ENCODE measurements at places on chromosomes 3 and 15.

DNA sequence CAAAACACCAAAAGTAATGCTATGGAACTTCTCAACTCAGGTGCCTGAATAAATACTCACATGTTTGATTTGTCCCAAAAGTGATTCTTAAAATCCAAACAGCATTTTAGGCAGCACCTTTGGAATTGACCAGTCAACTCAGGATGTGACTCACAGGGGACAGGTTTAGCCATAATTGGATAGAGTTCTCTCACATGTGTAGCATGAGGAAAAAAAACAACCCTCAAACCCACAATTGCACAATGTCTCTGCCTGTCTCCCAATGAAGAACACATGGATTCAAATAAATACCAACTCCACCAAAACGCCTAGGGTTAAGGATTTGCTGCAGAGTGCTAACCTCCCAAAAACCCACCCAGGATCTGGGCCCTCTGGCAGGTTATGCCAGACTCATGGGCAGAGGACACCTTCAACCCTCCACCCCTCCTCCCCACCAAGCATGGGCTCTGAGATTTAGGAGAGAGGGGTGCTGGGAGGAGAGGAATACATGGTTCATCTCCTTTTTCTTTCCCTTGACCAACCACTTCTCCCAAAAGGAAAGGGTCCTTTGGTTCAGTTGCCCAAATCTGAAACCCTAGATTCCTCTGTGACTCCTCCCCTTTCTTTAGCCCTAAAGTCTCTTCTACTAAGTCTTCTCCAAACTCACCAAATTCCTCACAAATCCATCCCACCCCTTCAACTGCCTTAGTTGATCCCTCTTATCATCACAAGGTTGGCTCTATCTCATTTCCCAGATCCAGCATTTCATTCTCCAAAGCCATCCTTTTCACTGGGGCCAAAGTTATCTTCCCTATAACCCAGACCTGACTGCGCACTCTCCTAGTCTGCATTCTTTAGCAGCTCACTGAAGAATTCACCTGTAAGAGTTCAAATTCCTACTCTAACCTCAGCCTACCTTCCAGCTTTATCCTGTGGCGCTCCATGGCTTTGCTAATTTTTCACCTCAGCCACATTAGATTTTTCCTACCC lies 7.7 kb downstream of the RYK start:
- no peak for DNase-seq

GRCh38 chr3:128804017-128804810 lies 75.2 kb upstream of the ACAD9 start:
- peak; percentile 58 for DNase-seq

- peak; percentile 69 for DNase-seq
These were observed at the start of gene THSD4 for GRCh38 chr15:71114887-71115566. TSS of gene THSD4 (plus strand) at chr15:71115471.

- DNase-seq, result no peak
These were observed 12.3 kb upstream of the PDZRN3 start for GRCh38 chr3:73637042-73637441.

GRCh38 chr15:73493922-73494321 lies 51.0 kb downstream of the REC114 start:
- no peak for DNase-seq

DNA sequence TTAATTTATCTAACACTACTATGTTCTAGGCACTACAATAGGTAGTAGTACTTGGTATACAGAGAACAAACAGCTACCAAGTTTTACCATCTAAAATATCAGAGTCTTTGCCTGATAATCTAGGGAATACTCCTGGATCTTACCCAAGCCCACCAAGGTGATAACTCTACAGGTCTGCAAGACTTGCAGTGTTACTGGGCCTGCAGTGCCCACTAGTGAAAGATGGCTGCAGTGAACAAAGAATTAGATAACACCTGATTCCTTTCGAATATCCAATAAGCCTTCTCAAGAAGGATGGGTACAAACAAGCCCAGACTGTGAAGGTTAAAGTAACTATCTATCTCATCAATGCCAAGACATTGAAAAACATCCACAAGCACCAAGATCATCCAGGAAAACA lies 317.0 kb upstream of the DCBLD2 start:
- DNase-seq, result no peak

- no peak for DNase-seq
These were observed 258.6 kb downstream of the THSD4 start for GRCh38 chr15:71373917-71374316.

GRCh38 chr3:15040844-15041243 lies 24.3 kb downstream of the MRPS25 start:
- DNase-seq, result no peak

GRCh38 chr3:131739211-131739610 lies 236.4 kb upstream of the MRPL3 start:
- no peak for DNase-seq

GRCh38 chr3:14274999-14275961 lies 96.7 kb downstream of the LSM3 start:
- no peak for DNase-seq

GRCh38 chr3:152836269-152836668 lies 1.3 kb downstream of the P2RY1 start:
- DNase-seq, result no peak

DNA sequence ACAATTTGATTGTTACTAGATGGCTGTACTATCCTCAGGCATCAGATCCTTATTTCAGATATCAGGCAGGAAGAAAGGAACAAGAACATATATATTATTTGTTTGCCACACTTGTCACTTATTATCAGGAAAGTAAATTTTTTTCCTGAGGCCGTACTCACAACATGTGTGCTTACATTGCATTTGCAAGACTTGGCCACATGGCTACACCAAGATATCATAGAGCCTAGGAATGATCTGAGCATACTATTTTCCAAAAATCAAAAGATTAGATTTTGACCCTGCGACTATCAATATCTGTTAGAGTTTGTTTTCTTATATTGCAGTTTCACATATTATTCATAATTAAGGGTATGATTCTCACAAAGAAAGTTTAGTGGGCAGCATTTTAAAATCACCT lies 426.2 kb upstream of the BCHE start:
- DNase-seq, result no peak

DNA sequence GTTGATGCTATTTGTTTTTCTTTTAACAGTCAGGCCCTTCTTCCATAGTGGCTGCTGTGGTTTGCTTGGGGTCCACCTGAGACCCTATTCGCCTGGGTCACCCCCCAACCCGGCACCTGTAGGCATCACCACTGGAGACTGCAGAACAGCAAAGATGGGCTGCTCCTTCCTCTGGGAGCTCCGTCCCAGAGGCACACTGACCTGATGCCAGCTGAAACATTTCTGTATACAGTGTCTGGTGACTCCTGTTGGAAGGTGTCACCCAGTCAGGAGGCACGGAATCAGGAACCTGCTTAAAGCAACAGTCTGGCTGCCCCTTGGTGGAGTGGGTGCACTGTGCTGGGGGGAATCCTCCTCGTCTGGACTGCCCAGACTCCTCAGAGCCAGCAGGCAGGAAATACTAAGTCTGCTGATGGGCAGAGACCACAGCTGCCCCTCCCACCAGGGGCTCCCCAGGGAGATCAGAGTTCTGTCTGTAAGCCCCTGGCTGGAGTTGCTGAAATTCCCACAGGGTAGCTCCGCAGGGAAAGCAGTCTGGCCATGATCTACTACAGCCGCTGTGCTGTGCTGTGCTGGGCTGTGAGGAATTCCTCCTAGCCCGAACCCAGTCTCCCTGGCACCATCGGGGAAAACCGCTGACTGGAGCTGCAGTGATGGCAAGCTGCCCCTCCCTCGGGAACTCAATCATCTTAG lies 248.2 kb downstream of the TBC1D5 start:
- no peak for DNase-seq

GRCh38 chr3:50584391-50584790 lies 15.1 kb downstream of the HEMK1 start:
- DNase-seq, result no peak

DNA sequence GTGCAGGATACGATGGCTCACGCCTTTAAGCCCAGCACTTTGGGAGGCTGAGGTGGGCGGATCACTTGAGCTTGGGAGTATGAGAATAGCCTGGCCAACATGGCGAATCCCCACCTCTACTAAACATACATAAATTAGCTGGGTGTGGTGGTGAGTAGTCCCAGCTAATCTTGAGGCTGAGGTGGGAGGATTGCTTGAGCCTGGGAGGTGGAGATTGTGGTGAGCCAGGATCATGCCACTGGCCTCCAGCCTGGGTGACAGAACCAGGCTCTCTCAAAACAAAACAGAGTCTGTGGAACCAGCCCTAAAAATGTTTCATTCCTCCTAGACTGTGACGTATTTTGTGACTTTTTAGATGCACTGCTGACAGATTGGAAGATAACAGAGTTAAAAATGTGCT lies 34.3 kb upstream of the RAD51 start:
- DNase-seq, result no peak

GRCh38 chr15:78212008-78212407 lies 22.4 kb downstream of the ACSBG1 start:
- no peak for DNase-seq

- no peak for DNase-seq
These were observed 18.0 kb downstream of the ICE2 start for GRCh38 chr15:60460931-60461330.

DNA sequence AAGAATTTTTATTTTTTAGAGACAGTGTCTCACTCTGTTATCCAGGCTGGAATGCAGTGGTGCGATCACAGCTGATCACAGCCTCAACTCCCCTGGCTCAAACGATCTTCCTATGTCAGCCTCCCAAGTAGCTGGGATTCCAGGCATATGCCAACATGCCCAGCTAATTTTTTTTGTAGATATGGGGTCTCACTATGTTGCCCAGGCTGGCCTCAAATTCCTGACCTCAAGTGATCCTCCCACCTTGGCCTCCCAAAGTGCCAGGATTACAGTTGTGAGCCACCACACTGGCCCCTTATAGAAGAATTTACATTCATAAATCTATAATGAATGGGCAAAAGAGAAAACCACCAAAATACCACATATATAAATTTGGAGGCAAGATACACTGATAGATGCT lies 15.2 kb downstream of the SENP7 start:
- DNase-seq, result no peak

GRCh38 chr15:61527836-61528580 lies 298.9 kb upstream of the RORA start:
- DNase-seq, result no peak

DNA sequence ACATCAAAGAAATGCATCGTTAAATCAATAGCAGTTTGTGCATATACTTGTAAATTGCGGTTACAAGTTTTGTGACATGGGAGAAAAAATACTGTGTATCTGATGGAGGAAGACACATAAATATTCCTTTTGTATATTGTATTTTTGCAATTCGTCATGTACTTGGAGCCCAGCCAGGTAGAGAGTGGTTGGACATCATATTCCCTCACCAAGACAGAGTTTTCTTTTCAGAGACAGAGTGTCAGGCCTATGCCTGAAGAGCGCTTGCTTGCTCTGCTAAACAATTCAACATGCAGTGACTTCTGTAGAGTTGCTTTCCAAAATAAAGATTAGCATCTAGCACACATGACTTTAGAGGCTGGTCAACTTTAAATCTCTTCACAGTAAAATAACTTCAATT lies 24.8 kb upstream of the MEIS2 start:
- no peak for DNase-seq

GRCh38 chr3:98972720-98973119 lies 71.2 kb upstream of the DCBLD2 start:
- DNase-seq, result no peak

DNA sequence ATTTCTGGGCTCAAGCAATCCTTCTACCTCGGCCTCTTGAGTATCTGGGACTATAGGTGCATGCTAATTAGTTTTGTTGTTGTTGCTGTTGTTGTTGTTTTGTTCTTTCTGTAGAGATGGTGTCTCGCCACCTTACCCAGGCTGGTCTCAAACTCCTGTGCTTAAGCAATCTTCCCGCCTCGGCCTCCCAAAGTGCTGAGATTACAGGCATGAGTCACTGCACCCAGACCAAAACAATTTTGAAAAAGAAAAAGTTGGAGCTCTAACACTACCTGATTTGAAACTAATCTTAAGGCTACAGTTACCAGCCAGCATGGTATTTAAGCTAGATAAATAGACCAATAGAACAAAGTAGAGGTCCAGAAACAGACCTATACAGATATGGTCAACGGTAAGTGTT lies 29.8 kb downstream of the KPNA1 start:
- no peak for DNase-seq

DNA sequence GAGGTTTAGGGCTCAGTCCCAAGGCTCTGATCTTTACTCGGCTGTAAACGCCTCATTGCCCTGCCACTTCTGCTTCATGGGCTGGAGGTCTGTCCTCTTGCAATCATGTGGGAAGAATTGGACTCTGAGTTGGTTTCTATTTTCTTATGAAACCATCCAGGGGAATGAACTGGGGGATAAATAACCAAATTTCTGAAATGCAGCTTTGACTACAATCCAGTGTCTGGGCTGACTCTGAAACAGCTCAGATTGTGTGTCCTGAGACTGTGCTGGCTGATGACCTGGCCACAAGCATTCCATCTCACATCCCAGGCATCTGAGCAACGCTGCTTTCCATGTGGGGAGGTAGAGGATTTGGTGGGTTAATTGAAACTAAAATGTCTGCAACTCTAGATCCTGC lies 71.0 kb upstream of the GALNT15 start:
- DNase-seq, result no peak

- DNase-seq, result peak; percentile 66
These were observed 32.8 kb downstream of the MYH15 start for GRCh38 chr3:108477511-108478147.

GRCh38 chr3:170275832-170276231 lies 53.6 kb downstream of the PRKCI start:
- DNase-seq, result no peak

- no peak for DNase-seq
These were observed 611.2 kb upstream of the GRM7 start for GRCh38 chr3:6249679-6250078.

GRCh38 chr3:143973259-143974021 lies 1.8 kb downstream of the DIPK2A start:
- peak; percentile 66 for DNase-seq

GRCh38 chr15:70610541-70610940 lies 152.8 kb downstream of the UACA start:
- DNase-seq, result no peak

- DNase-seq, result no peak
These were observed 25.4 kb upstream of the FAM3D start for GRCh38 chr3:58691997-58692396.

DNA sequence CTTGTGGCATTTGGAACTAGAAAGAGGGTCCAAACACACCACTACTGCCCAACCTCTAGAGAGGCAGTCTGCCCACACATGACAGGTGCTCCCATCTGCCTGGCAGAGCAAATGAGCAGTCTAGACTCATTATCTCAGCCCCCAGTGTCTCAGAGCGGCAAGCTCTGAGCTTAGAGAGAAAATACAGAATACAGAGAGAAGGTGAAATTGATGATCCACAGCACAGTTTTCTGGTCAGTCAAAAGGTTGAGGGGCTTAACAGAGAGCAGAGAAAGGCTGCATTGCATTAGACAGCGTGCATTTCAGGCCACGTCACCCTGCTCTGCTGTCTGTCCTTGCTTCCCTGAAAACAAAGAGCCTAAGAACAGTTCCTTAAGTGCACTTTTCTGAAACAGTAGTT lies 135.1 kb downstream of the KCNMB2 start:
- no peak for DNase-seq
